ENCODE measurements at places on chromosomes 6 and 20. TPM values are rescaled to one million over a fixed set of nuclear protein-coding genes. Genes with fewer than 3 reads are reported as not detected.

Gene DSP
- under 0.01 TPM for total RNA-seq

Gene SLC17A2
- not detected for total RNA-seq

Gene CFAP61
- not detected for total RNA-seq

Gene LHFPL5
- total RNA-seq, result not detected

Gene SMIM29
- 35.5 TPM for total RNA-seq

Gene SRMS
- not detected for total RNA-seq

Gene ZKSCAN8
- total RNA-seq, result 14.0 TPM

Gene PNLDC1
- total RNA-seq, result not detected

Gene MUC21
- total RNA-seq, result under 0.01 TPM

Gene GABRR1
- not detected for total RNA-seq
